NCI-H1436 treated with DMSO at 0.1 percent for 48 hours (cell line): ENCODE measurements at places on chromosomes 2 and 18.

DNA sequence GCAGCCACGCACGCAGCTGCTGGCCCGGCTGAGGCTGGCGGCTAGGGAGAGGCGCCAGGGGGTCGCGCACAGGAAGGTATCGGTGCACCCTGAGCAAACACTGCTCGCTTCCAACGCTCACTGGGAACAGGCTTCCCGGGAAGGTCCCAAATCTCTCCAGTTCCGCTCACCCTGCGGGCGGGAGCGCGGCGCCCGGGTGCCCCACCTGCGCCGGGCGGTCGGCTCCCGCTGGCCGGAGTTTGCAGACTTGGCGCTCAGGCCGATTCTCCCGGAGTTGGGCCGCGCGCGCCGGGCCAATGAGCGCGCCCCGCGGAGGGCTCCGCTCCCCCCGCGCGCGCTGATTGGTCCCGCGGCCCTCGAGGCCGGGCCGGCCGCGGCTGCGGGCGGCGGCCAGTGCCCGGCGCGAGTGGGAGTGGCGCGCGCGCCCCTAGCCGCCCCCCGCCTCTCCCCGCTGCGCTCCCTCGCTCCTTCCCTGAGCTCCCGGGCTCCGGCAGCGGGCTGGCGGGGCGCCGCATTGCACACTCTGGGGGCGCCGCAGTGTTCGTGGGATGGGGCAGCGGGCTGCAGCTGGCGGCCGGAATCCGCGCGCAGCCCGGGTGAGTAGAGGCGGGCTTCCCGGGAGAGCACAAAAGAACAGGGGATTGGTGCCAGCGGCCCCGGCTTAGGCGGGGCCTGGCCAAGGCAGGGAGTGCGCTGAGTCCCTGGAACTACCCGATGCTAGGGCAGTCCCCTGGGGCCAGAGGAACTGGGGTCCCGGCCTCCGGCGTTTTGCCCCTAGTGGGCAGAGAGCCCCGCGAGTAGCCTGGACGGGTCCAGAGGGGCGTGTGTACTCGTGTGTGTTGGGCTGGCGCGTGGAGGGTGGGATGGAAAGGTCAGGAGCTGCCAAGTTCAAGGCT, at the start of gene LYPD6:
Gene LYPD6, plus strand, starts transcription at position 461 of the 896 bp plus-strand sequence. CDS start 107,122 bp downstream, outside the sequence.
- DNase-seq = no peak

- DNase-seq = no peak
These were observed 14.3 kb downstream of the ZNF142 start for GRCh38 chr2:218645126-218645525.

GRCh38 chr2:130829015-130829414, 7.7 kb upstream of the ARHGEF4 start:
- DNase-seq = no peak

GRCh38 chr2:241546771-241547498, 11.6 kb upstream of the BOK start:
- DNase-seq = no peak

- DNase-seq = no peak
These were observed 129.6 kb downstream of the MREG start for GRCh38 chr2:215883799-215884198.

DNA sequence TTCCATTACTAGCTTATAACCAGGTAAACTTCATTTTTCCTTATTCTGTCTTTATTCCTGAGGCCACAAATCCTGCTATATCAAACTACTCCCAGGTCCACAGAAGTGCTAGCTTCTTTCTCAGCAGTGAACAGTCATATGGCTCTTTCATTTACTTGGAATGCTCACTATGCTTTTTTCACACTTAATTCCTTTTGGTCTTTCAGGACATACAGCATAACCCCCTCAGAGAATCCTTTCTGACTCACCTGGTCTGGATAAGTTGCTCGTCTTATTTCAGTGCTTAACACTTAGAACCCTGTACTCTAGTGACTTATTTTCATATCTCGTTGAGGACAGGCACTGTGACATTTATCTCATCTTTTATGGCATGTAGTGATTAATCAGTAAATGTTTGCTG, 325.0 kb upstream of the UBE2E3 start:
- no peak for DNase-seq

DNA sequence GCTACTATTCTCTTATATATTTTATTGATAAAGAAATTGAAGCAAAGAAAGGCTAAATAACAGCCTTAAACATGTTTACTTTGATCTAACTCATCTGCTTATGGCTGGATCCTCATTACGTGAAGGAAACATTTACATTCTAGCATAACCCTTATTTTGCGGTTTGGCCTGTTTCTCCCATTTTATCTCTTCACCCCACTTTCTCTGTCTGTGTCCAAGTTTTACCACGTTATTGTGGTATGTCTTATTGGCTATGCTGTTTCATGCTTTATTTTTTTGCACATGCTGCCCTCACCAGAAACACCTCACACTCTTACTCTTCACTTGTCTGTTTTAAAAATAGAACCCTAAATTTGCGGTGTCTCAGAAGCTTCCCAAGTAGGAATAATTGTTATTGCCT, 78.5 kb downstream of the RPIA start:
- no peak for DNase-seq

- DNase-seq = no peak
These were observed 328.2 kb downstream of the KCNJ3 start for GRCh38 chr2:155026651-155027174.

DNA sequence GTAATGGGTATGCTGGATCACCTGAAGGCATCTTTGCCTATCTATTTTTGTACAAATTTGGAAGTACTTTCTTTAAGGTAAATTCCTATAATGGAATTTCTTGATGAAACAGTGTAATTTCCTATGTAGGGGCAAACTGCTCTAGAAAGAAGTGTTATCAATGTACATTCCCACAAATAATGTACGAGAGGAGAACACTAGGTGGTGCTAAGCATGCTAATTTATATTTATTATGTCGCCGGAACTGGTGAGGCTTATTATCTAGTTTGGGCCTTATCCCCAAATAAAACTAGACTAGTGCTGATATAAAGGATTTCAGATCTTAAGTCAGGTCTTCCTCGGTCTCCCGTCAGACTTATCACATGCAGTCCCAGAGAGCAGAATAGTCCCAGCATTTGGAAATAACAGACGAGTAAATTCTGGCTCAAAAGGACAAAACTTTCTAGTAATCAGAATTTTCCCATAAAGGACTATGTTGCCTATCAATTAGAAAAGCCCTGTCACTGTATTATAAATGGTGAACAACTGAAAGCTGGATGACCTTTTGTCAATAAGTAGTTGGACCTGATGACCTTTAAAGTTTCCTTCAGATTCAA, 86.9 kb upstream of the RBBP8 start:
- no peak for DNase-seq

- no peak for DNase-seq
These were observed 32.1 kb upstream of the ZNF638 start for GRCh38 chr2:71299507-71299906.

- no peak for DNase-seq
These were observed 327.9 kb downstream of the LPIN1 start for GRCh38 chr2:12074126-12074844.

GRCh38 chr2:240983361-240983995, 14.9 kb upstream of the SNED1 start:
- no peak for DNase-seq

GRCh38 chr2:101625387-101625786, 72.1 kb upstream of the MAP4K4 start:
- DNase-seq = no peak

- no peak for DNase-seq
These were observed 112.3 kb upstream of the CHAC2 start for GRCh38 chr2:53655256-53655655.

- DNase-seq = no peak
These were observed 73.1 kb upstream of the DSG1 start for GRCh38 chr18:31244771-31245394.

DNA sequence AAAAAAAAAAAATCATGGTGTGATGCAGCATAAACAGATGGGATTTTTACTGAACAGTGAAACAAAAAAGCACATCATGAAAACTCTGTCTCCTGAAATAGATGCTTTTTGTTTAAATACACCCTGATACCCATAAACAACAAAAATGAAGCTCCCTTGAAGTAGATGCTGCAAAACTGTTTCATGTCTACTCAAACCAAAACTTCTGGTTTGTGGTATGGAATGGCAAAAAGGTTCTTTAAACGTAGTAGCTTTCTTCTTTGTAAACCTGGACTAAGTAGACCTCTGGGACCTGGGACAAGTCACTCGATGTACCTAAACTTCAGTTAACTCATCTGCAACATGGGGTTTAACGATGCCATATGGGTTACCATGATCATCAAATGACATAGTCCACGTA, 64.4 kb upstream of the RAPH1 start:
- DNase-seq = no peak

- no peak for DNase-seq
These were observed 30.4 kb upstream of the SEMA4C start for GRCh38 chr2:96900237-96900636.

GRCh38 chr2:202778217-202778616, 93.3 kb downstream of the ICA1L start:
- DNase-seq = no peak

- DNase-seq = no peak
These were observed 266.3 kb upstream of the ACVR2A start for GRCh38 chr2:147578529-147578928.

- DNase-seq = no peak
These were observed 75.9 kb downstream of the PTGR3 start for GRCh38 chr18:75132931-75133525.

DNA sequence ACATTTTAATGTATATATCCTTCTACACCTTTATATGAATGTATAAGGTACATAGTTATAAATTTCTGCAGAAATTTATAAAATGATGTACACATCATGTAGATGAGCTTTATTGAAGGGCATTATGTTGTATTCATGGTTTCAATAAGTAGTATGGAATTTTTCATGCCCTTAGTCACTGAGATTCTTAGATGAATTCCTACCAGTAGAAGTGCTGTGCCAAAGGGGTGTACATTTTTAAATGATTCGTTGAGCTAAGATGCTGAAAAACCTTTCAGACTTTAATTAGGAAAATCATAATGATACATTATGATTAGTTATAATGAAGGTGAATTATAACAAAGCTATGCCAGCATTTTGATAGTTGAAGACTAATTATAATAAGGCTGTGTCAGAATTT, 115.2 kb downstream of the ZNF236 start:
- DNase-seq = no peak

GRCh38 chr2:187079901-187080300, 230.9 kb upstream of the ZSWIM2 start:
- no peak for DNase-seq

DNA sequence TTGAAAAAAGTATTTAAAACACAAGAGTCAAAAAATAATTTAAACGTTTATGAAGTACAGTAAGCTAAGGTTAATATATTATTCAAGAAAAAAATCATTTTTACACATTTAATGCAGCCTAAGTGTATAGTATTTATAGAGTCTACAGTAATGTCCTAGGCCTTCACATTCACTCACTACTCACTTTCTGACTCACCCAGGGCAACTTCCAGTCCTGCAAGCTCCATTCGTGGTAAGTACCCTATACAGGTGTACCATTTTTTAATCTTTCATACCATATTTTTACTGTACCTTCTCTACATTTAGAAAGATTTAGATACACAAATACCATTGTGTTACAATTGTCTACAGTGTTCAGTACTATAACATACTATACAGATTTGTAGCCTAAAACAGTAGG, 20.9 kb upstream of the RPRD1A start:
- no peak for DNase-seq

DNA sequence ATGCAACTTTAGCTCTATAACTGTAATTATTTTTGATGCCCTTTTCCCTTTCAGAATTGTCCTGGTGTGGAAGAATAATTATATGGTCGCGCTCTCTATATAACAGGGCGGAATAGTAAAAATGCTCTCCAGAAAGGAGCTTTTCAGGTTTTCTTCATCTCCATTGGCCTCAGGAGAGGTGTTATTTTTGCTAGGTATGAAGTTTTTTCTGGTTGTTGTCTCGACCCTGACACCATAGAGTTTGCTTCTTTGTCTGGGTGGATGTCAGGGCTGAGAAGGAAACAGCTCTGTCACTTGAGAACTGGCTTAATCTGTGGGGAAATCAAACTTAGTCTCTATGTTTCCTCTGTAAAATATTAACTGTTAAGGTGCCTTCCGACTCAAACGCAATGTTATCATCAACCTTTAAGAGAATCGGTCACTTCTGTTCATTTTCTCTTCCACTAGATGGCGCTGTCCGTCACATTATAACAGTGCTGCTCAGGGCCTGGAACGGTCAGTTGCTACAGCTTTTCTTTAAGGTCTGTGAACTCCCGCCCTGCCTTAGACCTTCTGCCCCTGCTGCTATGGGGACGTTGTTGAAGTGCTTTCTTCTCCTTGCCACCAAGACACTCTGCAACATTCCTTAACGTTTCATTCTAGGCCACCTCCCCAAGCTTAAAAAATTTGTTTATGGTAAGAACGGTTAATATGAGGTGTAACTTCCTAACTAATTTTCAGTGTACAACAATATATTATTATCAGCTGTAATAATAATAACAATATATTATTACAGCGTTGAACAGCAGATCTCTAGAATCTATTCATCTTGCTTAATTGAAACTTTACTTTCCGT, 23.8 kb upstream of the SERPINB12 start:
- DNase-seq = peak; percentile 43

GRCh38 chr2:68907232-68907919, 36.2 kb upstream of the BMP10 start:
- no peak for DNase-seq

DNA sequence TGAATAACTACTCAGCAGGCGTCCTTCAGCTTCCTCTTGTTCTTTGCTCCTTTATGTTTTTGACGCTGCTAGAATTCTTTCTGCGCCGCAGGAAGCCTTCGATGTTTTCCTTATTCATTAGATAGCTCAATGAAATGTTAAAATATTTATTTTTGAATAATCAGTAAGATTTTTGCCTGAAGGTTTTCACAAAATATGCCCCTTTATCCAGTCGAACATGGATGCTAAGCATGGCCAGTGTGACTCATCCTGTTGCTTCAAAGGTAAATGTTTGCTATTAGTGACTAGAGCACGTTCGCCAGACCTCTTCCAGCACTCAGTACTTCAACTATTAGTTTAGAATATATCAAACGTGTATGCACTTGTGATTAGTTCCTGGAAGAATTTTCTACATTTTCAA, 7.6 kb upstream of the MEIS1 start:
- no peak for DNase-seq

DNA sequence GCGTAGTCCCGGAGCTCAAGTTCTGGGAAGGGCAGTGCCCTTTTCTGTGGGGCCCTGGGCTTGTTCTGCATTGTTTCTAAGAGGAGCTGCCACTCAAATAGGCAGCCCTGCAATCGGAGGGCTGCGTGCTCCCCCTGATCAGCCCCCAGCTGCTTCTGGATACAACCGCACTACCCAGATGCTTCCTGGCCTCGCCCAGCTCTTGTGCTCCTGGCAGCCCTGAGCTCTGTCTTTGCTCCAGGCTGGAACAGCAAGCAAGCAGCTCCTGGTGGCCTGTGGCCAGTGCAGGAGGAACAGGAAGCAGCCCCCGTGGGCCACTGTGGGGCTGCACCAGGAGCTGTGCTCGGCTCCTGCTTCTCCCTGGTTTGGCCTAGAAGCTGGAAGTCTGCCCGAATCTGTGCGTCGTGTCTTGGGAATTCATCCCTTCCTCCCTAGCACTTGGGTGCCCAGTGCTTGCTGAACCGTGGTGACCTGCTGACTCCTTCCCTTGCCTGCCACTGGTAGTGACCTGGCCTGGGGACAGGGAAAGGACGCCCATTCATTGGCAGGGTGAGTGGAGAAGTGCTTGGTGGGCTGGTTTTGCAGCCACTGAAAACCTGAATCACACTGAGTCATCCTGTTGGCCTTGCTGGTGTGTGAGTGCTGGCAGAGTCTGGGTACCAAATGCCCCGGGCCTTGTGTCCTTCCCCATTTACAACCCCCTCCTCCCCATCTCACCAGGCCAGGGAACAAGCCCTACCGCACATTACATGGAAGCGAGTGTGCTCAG, 27.3 kb upstream of the NTSR2 start:
- DNase-seq = no peak

- no peak for DNase-seq
These were observed 184.8 kb upstream of the ZEB2 start for GRCh38 chr2:144704709-144705095.
